ENCODE measurements at places on chromosomes 12 and 14.

GRCh38 chr14:93033084-93033982 lies 82.4 kb downstream of the ITPK1 start:
- no peak for DNase-seq

GRCh38 chr14:71555654-71556559 lies 376.3 kb upstream of the RGS6 start:
- no peak for DNase-seq

GRCh38 chr12:8648576-8649205 lies 13.9 kb downstream of the MFAP5 start:
- no peak for DNase-seq

- DNase-seq: no peak
These were observed 30.1 kb upstream of the PWP1 start for GRCh38 chr12:107655281-107656065.

- no peak for DNase-seq
These were observed 137.2 kb upstream of the DNM1L start for GRCh38 chr12:32541754-32542374.

DNA sequence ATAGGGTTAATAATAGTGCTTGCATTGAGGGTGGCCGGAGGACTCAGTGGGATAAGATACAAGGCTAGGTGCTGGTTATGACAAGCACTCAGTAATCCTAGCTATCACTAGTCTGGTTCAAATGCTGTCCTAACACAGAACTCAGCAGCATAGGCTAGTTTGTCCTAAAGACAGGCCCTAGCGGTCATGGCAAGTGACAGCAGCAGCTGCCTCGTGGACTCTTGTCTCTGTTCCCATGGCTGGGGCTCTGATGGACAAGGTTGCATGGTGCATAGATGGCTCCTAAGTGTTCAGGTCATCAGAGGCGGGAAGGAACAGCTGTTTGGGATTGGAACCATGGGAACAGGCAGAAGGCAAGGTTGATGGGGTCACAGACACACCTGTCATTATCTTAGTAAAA lies 42.4 kb upstream of the IGF1 start:
- no peak for DNase-seq

GRCh38 chr12:18864900-18865561 lies 127.1 kb downstream of the CAPZA3 start:
- peak; percentile 80 for DNase-seq

DNA sequence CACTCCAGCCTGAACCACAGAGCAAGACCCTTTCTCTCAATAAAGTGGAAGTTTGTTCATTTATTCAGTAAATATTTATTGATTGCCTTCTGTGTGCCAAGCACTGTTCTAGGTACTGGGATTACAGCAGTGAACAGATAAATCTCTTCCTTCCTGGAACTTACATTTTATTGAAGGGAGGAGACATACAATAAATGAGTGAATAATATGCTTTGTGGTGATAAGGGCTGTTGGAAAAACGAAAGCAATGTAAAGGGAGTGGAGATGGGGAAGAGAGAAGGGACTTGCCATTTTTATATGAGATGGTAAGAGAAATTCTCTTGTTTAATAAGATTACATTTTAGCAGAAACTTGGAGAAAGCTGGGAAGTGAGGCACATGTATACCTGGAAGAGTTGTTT lies 1.6 kb downstream of the GSKIP start:
- DNase-seq: no peak

GRCh38 chr12:69502345-69503081 lies 32.3 kb downstream of the FRS2 start:
- DNase-seq: no peak

DNA sequence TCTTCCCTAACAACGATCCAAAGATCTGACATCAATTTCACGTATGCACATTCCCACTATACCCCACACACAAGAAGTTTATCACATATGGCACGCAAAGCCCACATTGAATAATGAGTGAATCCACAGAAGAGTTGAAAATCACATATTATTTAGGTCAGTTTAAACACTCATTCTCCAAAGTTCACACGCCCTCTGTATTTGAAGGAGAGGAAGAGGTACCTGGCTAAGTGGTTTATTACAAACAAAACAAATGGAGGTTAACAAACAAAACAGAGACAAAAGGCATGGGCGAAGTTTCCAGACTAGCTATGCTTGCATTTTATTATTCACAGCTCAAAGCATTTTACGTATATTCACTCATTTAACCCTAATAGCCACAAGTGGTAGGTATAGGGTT lies 41.8 kb downstream of the CPM start:
- DNase-seq: no peak

GRCh38 chr12:100904270-100904669 lies 109.7 kb downstream of the ANO4 start:
- DNase-seq: no peak

DNA sequence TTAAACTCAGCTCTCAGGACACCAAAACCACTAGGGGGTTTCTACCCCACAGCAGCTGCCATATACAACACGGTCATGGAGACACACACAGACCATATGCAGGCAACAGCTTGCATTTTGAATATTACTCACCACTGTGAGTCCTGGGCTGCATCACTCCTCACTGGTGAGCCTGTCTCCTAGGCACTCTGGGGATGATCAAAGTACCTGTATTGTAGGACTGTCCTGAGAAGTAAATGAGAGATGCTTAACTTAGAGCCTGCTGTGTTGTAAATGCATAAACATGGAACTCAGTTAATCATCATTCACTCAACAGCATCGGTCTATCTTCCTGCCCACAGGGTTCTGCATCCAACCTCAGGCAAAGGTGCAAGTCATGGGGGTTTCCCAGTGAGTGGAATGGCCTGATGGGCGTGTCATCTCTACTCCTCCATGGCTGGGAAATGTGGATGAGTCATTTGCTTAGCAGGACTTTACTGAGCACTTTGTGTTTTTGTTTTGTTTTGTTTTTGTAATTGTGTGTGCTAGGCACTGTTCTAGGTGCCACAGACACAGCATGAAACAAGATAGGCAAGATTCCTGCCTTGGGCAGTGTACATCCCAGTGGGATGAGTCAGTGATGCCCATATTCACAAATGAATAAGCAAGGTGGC lies 1141.2 kb upstream of the TMEM132C start:
- DNase-seq: peak; percentile 47

DNA sequence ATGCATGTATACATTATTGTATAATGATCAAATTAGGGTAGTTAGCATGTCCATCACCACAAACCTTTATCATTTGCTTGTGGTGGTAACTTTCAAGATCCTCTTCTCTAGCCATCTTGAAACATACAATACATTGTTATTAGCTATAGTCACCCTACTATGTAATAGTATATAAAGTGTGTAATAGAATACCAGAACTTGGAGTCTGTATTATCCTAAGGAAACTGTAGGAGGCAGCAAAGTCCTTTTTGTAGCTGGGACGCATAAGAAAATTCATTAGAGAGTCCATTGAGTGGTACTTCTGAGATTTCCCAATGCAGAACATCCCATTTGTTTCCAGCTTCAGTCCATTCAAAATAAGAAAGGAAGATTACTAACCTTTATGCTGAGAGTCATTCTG lies 325.9 kb upstream of the LRFN5 start:
- peak; percentile 6 for DNase-seq

DNA sequence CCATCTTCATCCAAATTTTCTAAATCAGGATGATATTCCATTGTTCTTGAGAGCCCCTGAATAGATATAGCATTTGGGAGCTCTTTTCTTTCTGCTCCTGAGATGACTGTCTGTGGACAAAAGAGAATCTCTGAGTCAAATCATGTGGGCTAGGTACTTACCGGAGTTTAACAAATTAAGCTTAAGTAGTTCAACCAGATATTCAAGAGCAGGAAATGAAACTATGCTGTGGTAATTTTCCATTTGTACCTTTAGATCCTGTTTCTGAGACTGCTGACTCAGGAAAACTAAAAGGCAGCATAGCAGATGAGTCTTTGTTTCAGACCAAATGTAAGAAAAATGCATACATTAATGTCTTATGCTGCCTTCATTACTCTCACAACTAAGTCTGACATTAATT lies at the start of gene CLEC7A:
Gene CLEC7A (minus strand): TSS at position 158 of the 400 bp plus-strand sequence. CDS start 117 bp downstream, at position 41.
- DNase-seq: no peak

GRCh38 chr14:74599321-74599761 lies 12.7 kb downstream of the LTBP2 start:
- DNase-seq: no peak

DNA sequence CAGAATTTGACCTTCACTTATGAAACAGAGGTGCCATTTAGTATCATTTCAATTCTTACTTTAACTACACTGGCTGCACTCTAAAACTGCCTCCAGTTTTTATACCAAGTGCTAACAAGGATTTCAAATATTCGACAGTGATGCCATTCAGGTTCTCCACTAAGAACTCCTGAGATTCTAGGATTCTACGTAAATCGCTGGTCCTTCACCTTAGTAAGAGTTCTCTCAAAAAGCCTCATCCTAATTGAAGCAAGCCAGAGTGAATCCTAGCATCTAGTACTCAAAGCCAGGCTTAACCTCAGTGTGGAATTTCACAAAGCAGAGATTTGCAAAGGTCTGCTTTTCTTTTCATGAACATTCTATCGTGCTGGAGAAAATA lies 3.5 kb downstream of the SLC38A2 start:
- no peak for DNase-seq

- no peak for DNase-seq
These were observed 158.6 kb upstream of the C14orf180 start for GRCh38 chr14:104420990-104421389.

- peak; percentile 10 for DNase-seq
These were observed 58.3 kb upstream of the ARID2 start for GRCh38 chr12:45671254-45671653.

DNA sequence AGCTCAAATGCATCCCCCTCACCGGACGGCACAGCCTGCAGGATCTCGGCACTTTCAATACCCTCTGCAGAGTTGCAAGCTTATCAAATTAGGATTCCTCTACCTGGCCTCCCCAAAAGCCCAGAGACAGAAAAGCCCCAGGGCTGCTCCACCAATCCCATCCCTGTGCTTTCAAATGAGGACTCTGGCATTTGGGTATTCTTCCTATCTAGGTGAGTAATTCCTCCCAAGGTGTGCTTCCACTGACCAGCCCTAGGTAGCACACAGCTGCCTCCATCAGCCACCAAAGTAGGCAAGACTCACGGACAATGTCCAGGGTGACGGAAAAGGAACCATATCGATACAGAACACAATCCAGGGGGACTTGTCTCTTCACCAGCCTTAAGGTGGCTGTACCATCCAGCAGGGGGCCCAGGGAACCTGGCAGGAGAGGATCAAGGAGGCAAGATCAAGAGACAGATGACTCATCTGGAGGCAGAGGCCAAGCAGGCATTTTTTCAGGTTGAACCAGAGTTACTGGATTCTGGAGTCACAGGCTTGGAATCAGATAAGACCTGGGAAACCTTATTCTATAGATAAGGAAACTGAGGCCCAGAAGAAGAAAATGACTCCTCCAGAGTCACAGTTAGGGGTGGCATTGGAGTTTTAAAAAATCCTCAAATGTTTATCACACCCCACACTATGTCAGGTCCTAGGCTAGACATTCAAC lies 9.9 kb downstream of the PMEL start:
- DNase-seq: no peak

- no peak for DNase-seq
These were observed 54.1 kb downstream of the CEP83 start for GRCh38 chr12:94405413-94406116.
